ENCODE measurements at places on chromosomes 6 and 20.

GRCh38 chr6:165769401-165769800 lies 106.4 kb upstream of the PDE10A start:
- no peak for DNase-seq

- DNase-seq = no peak
These were observed 16.6 kb downstream of the ZHX3 start for GRCh38 chr20:41300886-41301285.

DNA sequence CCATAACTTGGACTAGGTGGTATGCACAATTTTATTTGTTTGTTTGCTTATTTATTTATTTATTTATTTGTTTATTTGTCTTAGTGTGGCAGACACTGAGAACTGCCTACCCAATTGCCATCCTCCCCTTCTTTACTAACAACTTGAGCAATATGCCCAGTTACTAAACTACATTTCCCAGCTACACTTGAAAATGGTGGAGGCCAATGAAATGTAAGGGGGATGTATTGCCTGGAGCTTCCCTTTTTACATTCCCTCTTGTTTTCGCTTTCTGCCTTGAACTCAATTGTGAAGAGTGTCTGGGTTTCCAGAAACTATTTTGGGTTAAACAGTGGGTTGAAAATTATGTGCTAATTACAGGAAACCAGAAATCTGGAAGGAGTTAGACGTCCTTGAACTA lies 152.7 kb upstream of the FKBP1C start:
- no peak for DNase-seq

DNA sequence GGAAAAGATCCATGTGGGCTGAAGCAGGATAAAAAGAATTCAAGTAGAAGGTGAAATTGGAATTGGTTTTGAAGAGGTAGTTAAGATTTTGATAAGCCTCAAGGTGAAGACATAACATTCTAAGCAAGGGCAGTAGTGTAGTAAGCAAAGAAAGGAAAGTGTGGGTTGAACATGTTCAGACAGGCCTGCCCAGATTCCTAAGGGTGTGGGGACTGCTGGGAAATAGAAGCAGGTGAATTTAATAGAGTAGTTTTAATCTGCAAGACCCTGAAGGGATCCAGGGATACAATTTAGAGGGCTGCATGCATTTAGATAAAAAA lies 19.1 kb downstream of the TAB2 start:
- no peak for DNase-seq

- DNase-seq = no peak
These were observed 715.2 kb upstream of the MARCKS start for GRCh38 chr6:113141901-113142300.

DNA sequence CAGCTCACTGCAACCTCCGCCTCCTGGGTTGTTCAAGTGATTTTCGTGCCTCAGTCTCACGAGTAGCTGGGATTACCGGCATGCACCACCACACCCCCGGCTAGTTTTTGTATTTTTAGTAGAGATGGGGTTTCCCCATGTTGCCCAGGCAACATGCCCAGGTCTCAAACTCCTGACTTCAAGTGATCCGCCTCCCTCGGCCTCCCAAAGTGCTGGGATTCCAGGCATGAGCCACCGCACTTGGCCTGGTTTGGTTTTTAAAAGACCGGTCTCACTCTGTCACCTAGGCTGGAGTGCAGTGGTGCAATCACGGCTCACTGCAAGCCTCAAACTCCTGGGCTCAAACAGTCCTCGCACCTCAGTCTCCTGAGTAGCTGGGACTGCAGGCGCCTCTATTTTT lies 40.1 kb downstream of the VSTM2L start:
- no peak for DNase-seq

GRCh38 chr6:2155206-2155605 lies 90.2 kb downstream of the GMDS start:
- no peak for DNase-seq

DNA sequence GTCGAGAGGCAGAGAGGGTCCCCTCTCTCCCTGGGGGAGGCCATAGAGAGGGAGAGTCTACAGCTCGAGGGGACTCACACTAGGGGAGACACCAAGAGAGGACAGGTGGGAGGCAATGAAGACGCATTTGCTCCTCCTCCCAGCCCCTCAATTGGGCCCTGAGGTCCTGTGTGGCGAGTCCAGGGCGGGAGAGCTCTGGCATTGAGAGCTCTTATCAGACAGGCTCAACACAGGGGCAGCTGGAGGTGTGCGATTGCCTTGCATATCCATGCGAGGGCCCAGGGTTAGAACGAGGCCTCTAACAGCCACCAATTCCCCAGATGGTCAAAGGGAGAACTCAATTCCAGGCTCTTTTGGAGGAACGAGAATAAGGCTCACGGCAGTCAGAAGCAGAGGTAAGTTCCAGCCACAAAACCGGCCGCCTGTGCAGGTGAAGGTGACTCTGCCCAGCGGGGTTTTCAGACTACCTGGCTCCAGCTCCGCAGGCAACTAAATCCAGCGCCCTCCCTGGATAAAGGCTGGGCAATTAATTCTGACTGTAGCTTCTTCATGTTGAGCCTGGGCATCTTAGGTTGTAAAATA lies 94.0 kb upstream of the MPC1 start:
- DNase-seq = no peak

GRCh38 chr20:23585808-23586734 lies 17.8 kb upstream of the CST9L start:
- DNase-seq = no peak

- DNase-seq = no peak
These were observed 54.8 kb upstream of the BCLAF1 start for GRCh38 chr6:136344420-136344819.

DNA sequence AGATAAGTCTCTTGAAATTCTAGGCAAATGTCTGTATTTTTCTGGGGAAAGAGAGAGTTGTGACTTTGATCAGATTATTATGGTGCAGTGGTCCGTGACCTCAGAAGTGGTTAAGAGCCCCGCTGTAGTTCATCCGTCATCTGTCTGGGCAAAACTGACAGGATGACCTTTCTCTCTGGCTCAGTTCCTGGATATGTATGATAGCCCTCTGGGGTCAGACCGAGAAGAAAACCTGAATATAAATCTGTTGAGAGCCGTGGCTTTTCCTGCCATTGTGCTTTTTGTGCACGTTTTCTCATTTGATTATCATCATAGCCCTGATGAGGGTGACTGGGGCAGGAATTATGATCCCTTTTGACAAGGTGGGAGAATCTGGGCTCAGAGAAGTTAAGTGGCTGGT lies 26.5 kb downstream of the GHRH start:
- DNase-seq = no peak

DNA sequence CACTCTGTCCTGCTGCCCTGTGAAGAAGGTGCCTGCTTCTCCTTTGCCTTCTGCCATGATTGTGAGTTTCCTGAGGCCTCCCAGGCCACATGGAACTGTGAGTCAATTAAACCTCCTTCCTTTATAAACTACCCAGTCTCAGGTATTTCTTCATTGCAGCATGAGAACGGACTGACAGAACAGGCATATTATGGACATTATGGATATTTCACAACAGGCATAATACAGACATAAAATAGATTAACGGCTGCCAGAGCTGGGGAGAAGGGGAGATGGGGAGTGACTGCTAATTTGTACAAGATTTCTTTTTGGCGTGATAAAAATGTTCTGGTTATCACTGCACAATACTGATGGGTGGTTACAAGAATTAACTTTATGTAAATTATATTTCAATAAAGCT lies 29.4 kb downstream of the TRPC4AP start:
- no peak for DNase-seq

GRCh38 chr6:13234130-13234529 lies 94.2 kb downstream of the TBC1D7 start:
- no peak for DNase-seq

DNA sequence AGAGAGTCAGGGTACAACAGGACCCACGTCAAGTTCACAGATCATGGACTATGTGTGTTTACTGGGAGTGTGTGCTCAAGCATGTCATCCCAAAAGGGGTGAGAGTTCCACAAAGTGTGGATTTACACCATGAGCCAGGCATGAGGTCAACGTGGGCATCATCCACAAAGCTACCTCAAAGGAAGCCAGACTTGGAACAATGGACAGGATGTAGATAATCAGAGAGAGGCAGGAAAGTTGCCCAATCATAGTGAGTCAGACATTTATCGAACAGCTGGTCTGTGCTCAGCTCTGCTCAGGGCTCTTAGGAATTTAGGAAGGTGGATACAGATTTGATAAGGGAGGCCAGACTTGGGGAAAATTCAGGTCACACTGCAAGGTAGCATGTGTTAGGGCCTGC lies 317.2 kb upstream of the CDYL start:
- DNase-seq = no peak

GRCh38 chr6:79461205-79461604 lies 76.0 kb downstream of the LCA5 start:
- no peak for DNase-seq

All from substantia nigra (tissue), 51 donors.